ENCODE measurements at places on chromosomes 1 and 21.

DNA sequence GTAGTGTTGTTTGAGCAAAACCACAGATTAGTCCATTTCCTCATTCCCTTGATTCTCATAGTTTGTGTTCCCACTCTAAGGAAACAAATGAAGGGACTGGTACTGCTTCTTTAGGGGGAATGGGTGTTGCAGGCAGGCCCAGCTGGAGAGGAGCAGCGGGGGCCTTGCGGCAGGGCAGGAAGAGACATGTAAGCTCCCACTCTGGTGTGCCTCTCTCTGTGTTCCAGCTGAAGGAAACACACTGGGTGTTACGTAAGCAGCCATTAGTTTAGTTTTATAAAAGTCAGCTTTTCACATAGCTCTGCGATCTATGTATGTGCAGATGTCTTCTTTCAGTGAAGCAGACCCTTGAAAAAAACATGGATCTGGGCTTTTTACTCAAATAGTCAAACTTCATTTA, 99.5 kb downstream of the CACHD1 start:
- DNase-seq, result no peak

GRCh38 chr1:79887059-79887458, 880.5 kb upstream of the ADGRL4 start:
- no peak for DNase-seq

GRCh38 chr1:14835725-14836124, 237.2 kb downstream of the KAZN start:
- no peak for DNase-seq

- no peak for DNase-seq
Observed at GRCh38 chr1:17630048-17630830, 90.7 kb downstream of the ARHGEF10L start.

DNA sequence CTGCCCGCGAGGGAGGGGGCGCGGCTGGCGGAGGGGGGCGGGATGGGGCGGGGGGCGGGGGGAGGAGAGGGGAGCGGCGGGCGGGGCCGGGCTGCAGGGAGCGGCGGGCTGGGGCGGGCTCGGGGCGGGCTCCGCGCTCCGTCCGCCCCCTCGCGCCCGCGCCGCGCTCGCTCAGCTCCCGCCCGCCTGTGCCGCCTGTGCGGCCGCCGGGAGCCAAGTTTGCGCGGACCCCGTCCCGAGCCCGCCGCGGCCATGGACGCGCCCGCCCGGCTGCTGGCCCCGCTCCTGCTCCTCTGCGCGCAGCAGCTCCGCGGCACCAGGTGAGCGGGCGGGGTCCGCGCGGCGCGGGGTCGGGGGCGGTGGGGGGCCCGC, at the start of gene GABRD:
TSS of gene GABRD (plus strand) at position 174 of the 372 bp plus-strand sequence. CDS start at position 253, 79 bp downstream.
- peak; percentile 87 for DNase-seq

- DNase-seq, result no peak
Observed at GRCh38 chr1:169473347-169473746, 12.4 kb downstream of the SLC19A2 start.

DNA sequence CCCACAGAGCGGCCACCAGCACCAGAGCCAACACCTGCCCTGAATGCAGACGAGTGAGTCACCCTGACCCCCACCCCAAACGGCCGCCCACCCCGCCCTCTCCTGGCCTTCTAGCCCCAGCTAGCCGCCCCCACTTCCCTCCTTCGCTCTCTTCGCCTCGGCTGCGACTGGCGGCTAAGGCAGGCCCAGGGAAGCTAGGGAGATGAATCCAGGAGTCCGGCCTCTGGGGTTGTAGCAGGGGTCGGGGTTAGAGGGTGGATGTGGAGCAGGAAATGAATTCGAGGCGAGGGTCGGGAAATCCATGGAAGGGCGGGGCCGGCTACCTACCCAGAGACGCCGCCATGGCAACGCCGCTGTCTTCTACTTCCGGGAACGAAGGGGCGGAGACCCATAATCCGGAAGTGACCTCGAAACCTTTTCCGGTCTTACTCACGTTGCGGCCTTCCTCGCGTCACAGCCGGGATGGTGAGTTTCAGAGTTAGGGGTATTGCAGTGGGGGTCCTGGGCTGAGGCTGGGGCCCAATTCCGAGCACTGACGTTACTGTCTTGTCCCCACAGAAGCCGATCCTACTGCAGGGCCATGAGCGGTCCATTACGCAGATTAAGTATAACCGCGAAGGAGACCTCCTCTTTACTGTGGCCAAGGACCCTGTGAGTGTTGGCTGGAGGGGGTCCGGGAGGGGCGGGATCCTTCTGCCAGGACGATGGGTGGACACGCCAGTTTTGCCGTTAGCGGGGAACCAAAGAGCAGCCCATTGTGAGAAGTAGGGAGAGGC, at the start of the genes EIF3I and TMEM234:
TSS of gene EIF3I (plus strand) at position 428 of the 776 bp plus-strand sequence. CDS start at position 463, 35 bp downstream.
TSS of gene TMEM234 (minus strand) at position 374 of the 776 bp plus-strand sequence. CDS start at position 343, 31 bp downstream.
- peak; percentile 94 for DNase-seq

DNA sequence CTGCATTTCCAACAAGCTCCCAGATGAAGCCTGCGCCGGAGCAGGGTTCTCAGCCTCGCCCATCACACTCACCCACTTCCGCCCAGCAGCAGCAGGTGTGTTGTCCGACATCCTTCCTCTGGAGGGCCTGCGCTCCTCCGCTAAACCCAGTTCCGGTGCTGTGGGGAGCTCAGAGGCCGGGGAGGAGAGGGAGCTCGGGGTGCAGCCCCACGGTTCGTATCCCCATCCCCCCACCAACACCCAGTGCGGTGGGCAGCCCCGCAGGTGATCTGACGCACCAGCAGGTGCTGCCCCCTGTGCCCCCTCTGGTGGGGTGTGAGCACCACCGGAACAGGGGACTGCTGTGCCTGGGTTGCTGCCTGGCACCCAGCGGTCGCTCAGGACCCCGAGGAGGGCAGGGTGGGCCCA, 3.4 kb upstream of the PEX10 start:
- no peak for DNase-seq

DNA sequence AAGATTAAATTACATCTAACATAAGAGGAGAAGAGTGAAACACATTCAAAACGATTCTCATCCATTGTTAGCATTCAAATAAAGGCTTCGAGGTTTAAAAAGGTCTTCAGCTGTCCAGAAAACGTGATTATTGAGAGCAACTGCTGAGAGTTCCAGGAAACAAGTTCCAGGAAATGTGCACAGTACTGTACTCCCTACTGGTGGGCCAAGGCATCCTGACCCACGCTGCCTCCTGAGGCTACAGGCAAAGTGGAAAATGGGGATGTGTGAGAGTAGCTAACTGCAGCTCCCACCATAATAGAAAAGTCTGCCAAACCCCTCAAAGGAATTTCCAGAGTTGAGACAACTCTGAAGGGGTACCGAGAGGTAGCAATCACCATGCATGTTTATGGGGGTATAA, 2.0 kb downstream of the VAV3 start:
- no peak for DNase-seq

DNA sequence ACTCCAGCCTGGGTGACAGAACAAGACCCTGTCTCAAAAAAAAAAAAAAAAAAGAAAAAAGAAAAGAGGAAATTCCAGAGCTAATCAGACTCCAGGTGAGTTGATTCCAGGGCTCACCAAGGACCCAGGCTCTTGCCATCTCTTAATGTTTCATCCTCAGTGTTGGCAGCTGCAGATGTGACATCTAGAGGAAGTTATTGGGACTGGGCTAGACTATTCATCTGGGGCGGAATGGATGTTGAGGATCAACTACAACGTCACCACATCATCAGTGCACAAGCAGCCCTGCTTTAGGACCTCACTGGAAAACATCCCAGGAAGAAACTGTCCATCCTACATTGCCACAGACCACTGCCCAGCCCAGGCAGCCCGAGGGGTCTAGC, 28.6 kb upstream of the PARP1 start:
- DNase-seq, result no peak

DNA sequence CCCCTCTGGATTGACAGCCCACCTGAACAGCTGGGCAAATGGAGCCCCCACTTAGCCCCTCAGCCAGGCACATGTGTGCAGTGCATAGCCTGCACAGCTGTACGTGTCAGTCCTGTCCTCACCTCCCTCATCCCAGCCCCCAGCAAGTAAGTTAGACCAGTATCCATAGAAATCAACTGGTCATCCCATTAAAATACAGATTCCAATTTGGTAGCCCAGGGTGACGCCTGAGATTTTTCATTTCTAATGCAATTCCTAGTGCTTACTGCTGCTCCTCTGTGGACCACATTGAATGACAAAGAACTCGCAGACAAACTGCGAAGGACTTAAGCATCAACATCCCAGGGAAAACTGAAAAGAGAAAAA, 99.0 kb upstream of the GJB5 start:
- no peak for DNase-seq

DNA sequence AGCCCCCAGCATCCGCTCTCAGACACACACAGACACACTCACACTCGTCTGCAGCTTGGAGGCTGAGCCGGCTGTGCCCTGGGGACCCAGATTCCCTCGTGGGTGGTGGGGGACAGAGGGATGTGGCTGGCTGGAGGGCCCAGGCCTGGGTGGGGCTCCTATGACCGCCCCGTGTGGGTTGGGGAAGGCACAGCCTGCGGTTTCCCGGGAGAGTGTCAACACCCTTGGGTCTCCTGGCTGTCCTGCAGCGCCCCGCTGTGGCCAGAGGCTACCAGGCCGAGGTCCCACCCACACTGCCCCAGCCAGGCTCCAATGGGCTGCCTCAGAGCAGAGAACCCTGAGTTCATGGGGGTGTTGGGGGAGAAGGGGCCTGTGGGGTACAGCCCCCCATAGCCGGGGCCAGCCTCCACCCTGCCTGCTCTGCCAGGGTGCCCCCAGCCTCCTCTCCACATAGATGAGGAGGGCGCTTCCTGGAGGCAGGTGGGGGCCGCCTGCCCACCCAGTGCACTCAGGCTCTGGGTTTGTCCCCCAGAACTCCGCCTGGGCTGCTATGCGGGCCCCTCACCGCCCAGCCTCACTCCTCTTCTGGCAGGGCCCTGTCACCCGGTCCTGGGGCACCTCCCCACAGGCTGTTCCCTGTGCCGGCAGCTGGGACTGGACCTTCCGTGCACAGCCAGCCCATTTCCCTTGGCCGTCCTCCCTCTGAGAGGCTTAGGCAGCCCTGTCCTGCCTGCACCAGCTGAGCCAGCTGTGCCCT, at the start of gene TTC34:
TSS of gene TTC34 (minus strand) at position 159 of the 757 bp plus-strand sequence. CDS start 866 bp downstream, outside the sequence.
- peak; percentile 72 for DNase-seq

GRCh38 chr1:228165372-228166169, at the start of gene IBA57:
IBA57 (plus strand) TSS chr1:228165804; CDS start chr1:228165817, 13 bp downstream.
- peak; percentile 99 for DNase-seq

- DNase-seq, result no peak
Observed at GRCh38 chr1:182415789-182416188, 15.3 kb upstream of the TEDDM1 start.

GRCh38 chr1:63073309-63074306, 248.8 kb upstream of the FOXD3 start:
- peak; percentile 78 for DNase-seq

GRCh38 chr1:8419861-8420260, 101.9 kb downstream of the SLC45A1 start:
- DNase-seq, result no peak

- no peak for DNase-seq
Observed at GRCh38 chr21:27244352-27244751, 277.5 kb upstream of the ADAMTS5 start.

DNA sequence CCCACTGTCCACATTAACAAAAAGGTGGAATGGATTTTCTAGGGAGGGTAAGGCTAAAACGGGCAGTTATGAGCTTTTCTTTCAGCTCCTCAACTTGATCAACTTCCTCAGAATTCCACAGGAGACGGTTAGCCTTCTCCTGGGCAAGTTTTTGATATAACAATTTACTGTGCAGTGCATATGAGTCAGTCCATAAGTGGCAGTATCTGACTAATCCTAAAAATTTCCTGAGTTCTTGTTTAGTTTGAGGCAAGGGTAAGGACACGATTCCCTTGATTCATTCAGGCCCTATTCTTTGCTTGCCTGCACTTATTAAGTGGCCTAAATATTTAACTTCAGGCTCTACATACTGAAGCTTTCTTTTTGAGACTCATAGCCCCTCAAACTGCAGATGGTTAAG, 6.2 kb upstream of the AADACL3 start:
- DNase-seq, result no peak

Measured in D341Med (cell line).